Fibroblast of skin of right quadriceps (primary cell): ENCODE measurements at places on chromosomes 7 and 10.
A peak's percentile ranks its signal among the peaks of the same experiment; 100 is the strongest.

- no peak for DNase-seq
Observed at GRCh38 chr10:126549344-126549743, 121.1 kb downstream of the C10orf90 start.

- no peak for DNase-seq
Observed at GRCh38 chr10:129418496-129419225, 48.4 kb upstream of the MGMT start.

DNA sequence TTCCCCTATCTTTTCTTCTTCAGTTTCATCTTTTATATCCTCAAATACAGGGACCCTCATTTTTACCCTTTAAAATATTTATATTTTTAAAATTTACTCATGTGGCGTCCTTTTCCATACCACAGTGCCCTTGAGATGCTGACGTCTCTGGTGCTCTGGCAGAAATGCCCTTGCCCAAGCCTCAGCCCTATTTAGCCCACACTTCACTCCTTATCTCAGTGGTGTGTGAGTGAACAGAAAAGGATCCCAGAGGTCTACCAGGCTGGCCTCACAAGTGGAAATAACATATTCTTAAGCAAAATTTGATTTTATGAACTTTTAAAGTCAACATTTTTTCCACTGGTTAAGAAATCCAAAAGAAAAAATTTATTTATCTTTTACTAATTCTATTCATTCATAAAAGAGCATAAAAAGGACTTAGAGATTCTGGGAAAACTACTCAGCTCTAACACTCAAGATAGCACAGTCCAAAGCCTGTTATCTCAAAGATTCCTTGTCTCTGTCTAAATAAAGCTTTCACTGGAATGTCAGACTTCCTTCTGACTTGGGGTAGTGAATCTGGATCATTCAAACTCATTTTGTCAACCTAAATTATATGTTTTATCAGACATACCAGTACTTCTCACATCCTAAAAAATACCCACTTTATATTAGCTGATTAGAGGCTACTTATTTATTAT, at the start of gene NEBL:
Gene NEBL (minus strand): TSS at position 166 of the 680 bp plus-strand sequence. CDS start 106 bp downstream, at position 60.
- DNase-seq, result no peak

DNA sequence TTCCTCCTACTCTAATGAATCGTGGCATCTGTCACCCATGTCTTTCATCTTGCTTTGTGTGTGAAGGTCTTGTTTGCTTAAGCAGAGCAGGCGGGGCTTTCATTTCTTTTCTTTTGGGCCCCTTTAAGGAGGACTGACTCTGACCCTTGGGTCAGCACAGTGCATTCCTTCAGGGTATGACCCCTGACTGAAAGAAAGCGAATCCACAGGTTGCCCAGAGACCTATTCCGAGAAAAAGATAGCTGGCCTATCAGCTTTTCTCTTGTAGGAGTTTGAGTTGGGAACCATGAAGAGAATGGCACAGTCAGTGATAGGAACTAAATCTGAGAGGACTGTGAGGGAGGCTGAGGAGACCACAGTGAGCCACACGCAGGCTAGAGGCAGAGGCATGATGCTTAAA, 193.2 kb upstream of the CDCA7L start:
- no peak for DNase-seq

GRCh38 chr7:69800495-69800894, 202.2 kb downstream of the AUTS2 start:
- DNase-seq, result peak; percentile 27

- DNase-seq, result no peak
Observed at GRCh38 chr10:4984223-4984622, 19.4 kb downstream of the AKR1C2 start.

DNA sequence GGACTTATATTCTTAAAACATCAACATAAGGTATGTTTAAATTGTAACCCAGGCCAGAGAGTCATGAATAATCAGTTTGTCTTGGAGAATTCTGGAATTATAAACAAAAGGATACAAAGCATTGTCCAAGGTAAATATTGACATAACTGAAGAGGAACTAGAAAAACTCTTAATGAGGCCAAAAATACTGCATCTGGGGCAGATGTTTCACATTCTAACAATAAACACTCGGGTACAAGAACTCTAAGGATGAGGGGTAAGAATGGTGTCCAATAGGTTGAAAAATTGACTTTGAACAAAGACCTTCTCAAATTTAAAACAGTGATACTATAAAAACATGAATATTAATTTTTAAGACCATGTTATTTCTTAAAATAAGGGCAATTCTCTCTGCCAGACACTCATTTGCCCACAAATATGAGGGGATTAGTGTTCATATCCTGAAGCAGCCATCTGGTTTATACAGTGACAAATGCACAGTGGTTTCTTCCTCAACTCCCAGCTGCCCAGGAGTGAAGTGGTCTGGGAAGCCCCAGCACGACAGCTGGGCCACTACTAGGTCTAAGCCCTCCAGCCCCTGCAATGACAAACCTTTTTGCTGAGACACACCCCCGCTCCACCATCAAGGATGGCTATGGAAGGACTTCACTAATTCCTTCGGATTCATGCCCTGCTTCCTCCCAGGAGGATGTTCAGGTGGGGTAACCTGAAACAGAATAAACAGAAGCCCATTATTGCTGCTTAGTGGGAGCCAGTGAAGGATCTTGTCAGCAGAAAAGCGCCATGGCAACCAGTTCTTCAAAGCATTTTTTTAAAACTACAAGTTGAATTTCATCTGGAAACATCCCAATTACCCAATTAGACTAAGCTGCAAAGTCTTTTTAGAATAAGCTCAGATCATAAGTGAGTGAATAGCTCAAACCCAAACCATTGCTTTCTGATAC, 107.5 kb upstream of the ARID5B start:
- peak; percentile 54 for DNase-seq

GRCh38 chr7:78329001-78329655, 530.6 kb downstream of the PHTF2 start:
- DNase-seq, result peak; percentile 13
